Fibroblast of skin of right biceps (primary cell): ENCODE measurements at places on chromosomes 12 and 14.

- DNase-seq, result peak; percentile 49
Observed at GRCh38 chr12:65685514-65685913, 138.8 kb upstream of the HMGA2 start.

GRCh38 chr14:33904609-33905008, 46.3 kb downstream of the EGLN3 start:
- no peak for DNase-seq

GRCh38 chr12:95802482-95803270, 12.1 kb upstream of the NTN4 start:
- peak; percentile 84 for DNase-seq

- DNase-seq, result peak; percentile 18
Observed at GRCh38 chr14:53808042-53808441, 148.6 kb downstream of the BMP4 start.

DNA sequence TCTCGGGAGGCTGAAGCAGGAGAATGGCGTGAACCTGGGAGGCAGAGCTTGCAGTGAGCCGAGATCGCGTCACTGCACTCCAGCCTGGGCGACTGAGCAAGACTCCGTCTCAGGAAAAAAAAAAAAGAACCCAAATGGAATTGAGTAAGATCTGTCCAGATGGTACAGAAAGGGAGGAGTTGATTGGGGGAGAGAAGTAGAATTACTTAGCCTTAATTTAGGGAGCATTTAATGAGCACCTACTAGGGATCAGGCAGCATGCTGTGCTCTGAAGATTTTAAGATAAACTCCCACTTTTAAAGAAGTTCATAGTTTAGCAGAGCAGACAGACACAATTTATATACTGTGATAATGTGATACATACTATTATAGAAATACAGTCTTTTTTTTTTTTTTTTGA, 4.5 kb downstream of the RAB5B start:
- no peak for DNase-seq

DNA sequence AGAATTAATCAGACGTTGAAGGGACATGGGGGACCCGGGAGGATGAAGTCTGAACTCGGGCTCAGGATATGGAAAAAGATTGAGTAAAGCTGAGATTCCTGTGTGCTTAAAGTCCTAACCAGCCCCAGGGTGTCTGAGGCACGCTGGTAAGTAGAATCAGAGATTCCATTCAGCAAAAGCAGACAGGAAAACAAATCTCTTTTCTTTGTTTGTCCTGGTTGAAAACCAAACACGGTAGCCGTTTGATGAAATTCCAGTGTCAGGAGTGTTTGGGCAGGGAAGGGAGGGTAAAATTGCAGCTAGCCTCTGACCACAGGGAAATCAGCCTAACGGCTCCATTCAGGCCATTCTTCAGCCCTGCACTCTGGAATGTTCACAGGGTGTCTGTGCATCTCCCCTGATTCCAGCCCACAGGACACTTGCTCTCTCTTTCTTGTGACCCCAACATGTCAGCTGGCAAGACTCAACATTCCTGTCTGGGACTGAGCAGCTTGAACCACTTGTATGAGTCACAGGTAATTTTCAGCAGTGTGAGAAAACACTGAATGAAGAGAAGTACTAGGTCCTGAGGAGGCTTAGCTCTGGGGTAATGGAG, 31.0 kb downstream of the NINJ2 start:
- peak; percentile 88 for DNase-seq

DNA sequence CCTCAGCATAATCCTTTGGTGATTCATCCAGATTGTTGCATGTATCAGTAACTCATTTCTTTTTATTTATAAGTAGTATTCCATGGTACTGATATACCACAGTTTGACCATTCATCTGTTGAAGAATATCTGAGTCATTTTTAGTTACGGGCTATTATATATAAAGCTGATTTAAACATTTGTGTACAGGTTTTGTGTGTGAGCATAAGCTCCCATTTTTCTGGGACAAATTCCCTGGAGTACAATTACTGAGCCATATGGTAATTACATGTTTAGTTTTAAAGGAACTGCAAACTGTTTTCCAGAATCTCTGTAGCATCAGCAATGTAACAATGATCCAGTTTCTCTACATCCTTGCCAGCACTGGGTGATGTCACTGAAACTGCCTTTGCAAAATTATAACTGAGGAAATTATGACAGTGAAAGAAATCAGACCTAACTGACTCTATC, 236.2 kb upstream of the KRR1 start:
- DNase-seq, result peak; percentile 88

DNA sequence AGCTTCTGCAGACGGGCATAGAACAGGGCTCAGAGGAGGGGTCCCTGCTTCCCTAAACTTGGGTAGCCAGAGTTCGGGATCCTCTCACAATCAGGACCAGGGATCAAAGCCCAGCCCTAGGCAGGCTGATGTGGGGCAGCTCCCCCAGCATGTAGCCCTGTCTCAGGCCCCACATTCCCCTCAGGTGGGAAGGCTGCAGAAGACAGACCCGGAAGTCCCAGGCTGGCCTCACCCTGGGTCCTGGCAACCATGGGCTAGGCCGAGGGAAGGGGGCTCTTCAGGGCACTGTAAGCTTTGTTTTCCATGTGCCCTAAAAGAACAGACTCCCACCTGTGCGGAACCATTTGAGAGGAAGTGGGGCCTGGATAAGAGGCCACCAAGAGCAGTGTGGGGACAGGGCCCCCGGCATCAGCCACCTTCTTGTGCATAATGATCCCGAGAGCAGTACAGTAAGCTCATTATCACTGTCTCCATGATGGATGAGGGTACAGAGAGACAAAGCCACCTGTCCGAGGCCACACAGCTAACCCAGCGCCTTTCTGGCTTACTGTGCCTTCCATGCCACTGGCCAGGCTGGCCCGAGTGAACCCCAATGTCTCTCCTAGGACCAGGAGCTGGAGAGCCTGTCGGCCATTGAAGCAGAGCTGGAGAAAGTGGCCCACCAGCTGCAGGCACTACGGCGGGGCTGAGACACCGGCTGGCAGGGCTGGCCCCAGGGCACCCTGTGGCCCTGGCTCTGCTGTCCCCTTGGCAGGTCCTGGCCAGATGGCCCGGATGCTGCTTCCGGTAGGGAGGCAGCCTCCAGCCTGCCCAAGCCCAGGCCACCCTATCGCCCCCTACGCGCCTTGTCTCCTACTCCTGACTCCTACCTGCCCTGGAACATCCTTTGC, 11.5 kb downstream of the CHGA start:
- no peak for DNase-seq

GRCh38 chr12:54561164-54561563, 11.8 kb downstream of the PDE1B start:
- DNase-seq, result no peak

DNA sequence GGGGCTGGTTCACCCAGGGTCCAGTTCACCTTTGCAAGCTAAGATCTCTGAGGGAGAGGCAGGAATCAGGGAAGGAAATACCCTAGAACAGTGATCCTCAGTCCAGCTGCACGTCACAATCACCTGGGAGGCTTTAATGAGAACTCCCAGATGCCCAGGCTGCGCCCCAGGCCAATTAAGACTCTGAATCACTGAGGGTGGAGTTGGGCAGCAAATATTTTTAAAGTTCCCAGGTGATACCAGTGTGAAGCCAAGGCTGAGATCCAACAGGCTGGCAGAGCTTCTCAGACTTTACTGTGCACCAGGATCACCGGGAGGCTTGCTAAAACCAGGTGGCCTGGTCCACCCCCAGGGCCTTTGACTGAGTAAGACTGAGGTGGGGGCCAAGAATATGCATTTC, 23.8 kb downstream of the MYL2 start:
- DNase-seq, result no peak

GRCh38 chr12:42625611-42626010, 36.1 kb upstream of the PRICKLE1 start:
- DNase-seq, result no peak

DNA sequence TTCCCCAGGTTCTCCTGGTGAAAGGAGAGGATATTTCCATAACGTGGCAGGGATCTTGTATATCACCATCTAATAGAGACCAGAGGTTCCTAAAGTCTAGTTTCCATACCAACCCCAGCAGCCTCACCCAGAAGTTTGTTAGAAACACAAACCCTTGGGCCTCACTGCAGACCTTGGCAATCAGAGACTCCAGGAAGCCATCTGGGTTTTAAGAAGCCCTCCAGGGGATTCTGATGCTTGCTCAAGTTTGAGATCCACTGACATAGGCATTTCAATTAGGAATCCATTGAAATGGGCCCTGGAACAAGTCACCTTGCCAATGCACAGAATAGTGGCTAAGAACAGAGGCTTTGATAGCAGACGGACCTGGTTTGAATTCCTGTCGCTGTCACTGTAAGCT, 2.2 kb upstream of the CMKLR1 start:
- DNase-seq, result no peak

DNA sequence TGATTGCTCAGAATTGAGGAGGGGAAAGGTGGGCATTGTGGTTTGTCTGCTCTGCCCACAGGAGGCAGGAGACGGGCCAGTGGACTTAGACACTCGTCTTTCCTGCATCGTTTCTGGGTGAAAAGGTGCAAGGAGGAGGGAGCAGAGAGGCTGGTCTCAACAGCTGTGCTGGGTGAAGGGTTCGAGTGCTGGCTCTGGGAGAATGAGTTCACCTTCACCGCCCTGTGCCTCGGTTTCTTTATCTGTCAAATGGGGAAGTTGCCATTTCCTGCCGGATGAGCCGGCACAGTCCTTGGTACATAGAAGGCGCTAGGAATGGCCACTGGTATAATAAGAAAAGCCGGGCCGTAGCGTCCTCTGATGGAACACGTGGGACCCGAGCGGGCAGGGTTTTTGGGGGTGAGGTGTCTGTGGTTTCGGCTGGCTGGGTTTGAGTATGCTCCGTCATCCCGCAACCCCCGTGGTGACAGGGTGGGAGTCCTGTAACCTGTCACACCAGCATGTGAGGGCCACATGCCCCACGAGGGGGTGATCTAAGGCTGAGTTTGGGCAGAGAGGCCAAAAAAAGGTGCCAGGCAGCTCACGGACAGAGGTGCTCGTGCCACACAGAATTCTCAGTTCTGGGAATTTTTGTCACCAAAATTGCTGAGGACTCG, 7.3 kb downstream of the BCL7A start:
- DNase-seq, result no peak

GRCh38 chr14:90805662-90806540, 10.3 kb downstream of the TTC7B start:
- no peak for DNase-seq

DNA sequence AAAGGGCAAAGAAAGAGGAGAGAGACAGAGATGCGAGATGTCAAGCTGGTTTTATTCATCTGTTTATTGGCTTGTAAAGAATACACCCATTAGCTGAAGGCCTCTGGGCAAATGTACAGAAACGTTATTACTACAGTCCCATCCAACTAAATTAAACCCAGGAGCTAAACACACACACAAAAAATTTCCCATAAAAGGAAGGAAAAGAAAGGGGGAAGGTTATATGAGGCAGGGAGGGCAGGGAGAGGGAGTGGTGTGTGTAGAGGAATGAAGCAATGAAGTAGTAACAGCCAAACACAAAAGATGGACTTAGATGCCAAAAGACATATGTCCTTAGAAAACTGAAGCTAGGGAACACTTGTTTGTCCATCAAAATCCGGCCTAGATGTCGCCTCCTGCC, 3.1 kb upstream of the MFAP5 start:
- peak; percentile 55 for DNase-seq

DNA sequence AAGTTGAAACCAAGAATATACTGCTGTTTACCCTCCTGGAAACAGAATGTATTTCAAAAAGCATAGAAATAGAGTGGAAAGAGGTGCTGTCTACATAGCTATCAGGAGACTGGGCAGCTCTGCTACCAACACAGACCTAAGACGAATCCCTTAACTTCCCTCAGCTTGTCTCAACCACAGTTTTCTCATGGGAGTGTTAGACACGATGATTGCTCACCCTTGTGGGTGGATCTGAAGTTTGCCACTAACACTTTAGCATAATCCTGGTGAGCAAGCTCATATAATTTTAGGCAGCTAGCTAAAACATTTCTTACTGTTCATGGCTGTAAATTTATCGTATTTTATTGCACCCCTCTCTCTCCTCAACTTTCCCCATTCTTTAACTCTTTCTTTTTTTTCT, 38.5 kb downstream of the C12orf75 start:
- peak; percentile 79 for DNase-seq

DNA sequence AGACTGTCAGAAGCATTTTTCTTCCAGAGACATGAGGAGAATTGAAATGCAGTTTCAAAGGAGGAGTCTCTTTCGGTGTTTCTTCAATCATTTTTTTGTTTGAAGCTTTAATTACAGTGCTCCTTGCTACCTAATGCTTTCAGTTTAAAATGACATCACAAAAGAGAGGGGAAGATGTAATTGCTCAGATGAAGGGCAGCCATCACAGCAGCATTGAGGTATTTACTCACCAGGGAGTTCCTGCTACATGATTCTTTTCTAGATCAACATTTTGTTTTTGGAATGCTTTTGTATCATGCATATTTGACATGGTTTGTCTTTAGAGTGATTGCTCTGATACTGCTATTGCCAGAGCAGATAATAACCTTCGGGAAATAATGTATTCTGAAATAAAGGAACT, 28.6 kb downstream of the FLRT2 start:
- DNase-seq, result no peak

DNA sequence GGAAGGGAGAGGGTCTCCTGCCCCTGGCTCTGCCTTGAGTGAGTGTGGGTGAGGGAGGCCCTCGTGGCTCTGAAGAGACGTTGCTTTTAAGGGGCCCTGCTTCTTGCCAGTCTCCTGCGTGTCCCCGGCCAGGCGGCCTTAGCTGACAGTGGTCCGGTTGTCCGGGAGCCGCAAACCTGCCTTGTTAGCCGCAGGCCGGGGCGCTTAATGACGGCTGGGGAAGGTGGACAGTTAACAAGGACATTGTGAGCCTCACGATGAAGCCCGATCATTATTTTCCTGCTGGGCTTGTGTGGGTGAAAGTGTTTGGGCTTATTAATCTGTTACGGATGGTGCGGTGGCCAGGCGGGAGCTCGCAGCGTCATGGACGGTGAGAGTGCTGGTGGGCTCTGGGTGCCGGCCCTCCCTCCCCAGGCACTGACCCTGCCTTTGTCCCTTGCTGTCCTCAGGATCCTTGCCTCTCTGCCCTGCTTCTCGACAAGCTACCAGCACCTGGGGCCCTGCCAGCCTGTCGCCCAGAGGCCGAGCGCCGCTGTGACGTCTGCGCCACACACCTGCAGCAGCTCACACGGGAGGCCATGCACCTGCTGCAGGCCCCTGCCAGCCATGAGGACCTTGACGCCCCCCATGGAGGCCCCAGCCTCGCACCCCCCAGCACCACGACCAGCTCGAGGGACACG, 13.3 kb downstream of the KIF26A start:
- no peak for DNase-seq

GRCh38 chr12:65257986-65258385, 20.5 kb upstream of the MSRB3 start:
- DNase-seq, result no peak
